ENCODE measurements at places on chromosomes 3 and 15. TPM values are rescaled to one million over a fixed set of nuclear protein-coding genes. Genes with fewer than 3 reads are reported as not detected.
A peak's percentile ranks its signal among the peaks of the same experiment; 100 is the strongest.

DNA sequence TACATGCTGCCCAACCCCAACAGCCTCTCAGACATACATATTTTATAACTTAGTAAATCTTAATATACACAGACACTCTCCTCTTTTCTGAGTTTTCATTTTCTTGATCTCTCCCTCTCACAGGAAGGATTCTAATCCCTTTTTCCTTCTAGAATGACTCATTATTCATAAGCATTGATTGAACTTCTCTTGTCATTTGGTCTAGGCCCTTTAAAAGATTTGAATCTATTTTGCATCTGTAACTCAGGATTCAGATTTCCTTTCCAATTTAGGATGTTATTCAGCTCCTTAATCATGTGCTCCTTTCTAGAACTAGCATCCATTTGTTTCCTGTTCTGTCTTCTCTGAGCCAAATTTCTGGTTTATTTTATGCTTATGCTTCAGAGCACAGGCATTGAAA lies 624.5 kb upstream of the SGO1 start:
- no peak for DNase-seq
- no peaks in the 10 kb centered on the region for H3K27me3 ChIP-seq
- no peaks in the 10 kb centered on the region for H3K4me1 ChIP-seq
- H3K36me3 ChIP-seq = no peaks in the 10 kb centered on the region
- no peak overlapping the region for H3K27ac ChIP-seq

DNA sequence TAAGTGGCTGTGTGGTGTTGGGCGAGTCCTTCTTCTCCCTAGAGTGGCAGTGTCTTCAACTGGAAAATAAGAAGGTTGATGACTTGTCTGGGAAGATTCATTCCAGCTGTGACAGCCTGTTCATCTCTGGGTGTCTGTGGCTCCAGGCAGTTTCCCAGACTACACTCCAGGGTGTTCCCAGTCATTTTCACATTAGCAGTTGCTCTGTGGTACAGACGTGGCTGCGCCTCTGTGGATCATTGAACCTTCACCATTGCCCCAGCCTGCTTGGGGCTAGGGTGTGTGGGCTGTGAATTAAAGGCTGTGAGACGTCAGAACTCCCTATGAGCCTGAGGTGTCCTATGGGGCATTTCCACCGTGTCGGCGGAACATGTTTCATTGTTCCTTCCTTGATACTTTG lies 239.6 kb upstream of the NR2E3 start:
- H3K36me3 ChIP-seq = no peaks in the 10 kb centered on the region
- DNase-seq = no peak
- no peaks in the 10 kb centered on the region for H3K27me3 ChIP-seq
- no peaks in the 10 kb centered on the region for H3K4me1 ChIP-seq
- no peak overlapping the region for H3K27ac ChIP-seq

DNA sequence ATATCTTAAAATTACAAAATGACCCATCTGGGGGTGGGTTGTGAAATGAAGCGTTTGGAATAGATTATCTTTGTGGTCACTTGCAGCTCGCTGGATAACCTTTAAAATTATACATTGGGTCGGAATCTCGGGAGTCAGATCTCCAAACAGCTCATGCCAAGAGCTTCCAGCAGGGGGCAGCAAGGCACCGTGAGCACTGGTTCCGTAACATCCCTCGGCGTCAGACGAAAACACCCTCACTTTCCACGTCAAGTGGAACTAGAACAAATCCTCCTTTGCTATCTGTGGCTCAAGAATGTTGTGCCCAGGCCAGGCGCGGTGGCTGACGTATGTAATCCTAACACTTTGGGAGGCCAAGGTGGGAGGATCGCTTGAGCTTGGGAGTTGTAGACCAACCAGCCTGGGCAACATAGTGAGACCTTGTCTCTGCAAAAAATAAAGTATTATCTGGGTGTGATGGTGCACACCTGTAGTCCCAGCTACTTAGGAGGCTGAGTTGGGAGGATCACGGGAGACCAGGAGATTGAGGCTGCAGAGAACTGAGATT lies 31.1 kb downstream of the UMPS start:
- peak; percentile 83 for DNase-seq
- H3K4me1 ChIP-seq = peaks cover 6% of the 10 kb centered on the region
- H3K36me3 ChIP-seq = peaks cover 37% of the 10 kb centered on the region
- H3K4me3 ChIP-seq = peak overlapping the region; percentile 38
- H3K27me3 ChIP-seq = no peaks in the 10 kb centered on the region

DNA sequence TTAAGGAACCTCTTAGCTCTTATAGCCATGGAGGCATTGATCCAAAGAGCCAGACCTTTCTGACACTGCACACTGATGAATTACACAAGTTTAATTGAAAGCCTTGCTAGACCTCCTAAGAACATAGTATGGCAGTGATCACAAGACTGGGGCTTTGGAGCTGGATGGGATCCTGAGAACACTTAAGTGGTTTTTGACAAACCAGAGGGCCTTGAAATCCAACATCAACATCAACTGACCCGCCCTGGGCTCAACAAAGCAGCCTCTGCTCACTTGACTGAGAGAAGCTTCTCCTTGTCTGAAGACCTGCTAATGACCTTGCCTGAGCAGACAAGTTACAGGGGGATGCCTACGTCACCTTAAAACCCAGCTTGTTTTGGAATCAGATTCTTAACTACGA lies 257.6 kb downstream of the KLF13 start:
- no peak overlapping the region for H3K27ac ChIP-seq
- no peaks in the 10 kb centered on the region for H3K36me3 ChIP-seq
- no peak overlapping the region for H3K4me3 ChIP-seq
- H3K4me1 ChIP-seq = no peaks in the 10 kb centered on the region

DNA sequence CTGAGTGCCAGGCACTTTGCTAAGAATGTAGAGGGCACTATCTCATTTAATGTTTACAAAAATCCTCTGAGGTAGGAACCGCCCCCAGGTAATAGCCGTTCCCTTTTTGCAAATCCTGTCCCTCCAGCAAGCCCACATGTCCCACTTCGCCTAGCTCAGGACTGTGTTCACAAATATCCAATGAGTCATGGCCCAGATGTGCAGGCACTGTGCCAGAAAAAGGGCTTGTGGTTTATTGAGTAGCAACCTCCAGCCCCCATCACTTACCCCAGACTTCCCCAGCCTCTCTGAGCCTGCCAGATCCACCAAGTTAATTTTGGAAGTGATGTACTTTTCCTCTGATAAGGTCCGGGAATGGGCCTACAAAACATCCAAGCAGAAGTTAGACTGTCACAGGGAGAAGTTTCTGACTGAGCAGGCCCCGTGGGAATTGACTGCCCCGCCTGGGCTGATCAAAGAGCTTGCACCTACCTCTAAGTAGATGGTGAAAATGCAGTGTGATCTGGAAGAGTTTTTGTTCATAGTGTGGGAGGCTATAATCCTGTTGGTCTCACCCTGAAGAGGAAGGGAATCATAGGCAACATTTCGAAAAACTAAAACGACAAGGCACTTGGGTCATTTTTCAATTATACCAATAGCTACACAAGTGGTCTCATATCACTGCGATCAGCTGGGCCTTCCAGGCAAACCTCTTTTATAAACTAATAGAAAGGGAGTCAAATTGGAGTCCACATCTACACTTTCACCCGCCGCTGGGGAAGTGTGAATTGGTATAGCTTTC lies 15.7 kb downstream of the KIF9 start:
- H3K27me3 ChIP-seq = no peaks in the 10 kb centered on the region
- H3K27ac ChIP-seq = no peak overlapping the region
- H3K36me3 ChIP-seq = no peaks in the 10 kb centered on the region
- H3K4me1 ChIP-seq = peaks cover 4% of the 10 kb centered on the region
- H3K4me3 ChIP-seq = no peak overlapping the region
- peak; percentile 61 for DNase-seq

GRCh38 chr3:103319912-103320311 lies 885.1 kb downstream of the ZPLD1 start:
- DNase-seq = no peak
- H3K4me1 ChIP-seq = no peaks in the 10 kb centered on the region

DNA sequence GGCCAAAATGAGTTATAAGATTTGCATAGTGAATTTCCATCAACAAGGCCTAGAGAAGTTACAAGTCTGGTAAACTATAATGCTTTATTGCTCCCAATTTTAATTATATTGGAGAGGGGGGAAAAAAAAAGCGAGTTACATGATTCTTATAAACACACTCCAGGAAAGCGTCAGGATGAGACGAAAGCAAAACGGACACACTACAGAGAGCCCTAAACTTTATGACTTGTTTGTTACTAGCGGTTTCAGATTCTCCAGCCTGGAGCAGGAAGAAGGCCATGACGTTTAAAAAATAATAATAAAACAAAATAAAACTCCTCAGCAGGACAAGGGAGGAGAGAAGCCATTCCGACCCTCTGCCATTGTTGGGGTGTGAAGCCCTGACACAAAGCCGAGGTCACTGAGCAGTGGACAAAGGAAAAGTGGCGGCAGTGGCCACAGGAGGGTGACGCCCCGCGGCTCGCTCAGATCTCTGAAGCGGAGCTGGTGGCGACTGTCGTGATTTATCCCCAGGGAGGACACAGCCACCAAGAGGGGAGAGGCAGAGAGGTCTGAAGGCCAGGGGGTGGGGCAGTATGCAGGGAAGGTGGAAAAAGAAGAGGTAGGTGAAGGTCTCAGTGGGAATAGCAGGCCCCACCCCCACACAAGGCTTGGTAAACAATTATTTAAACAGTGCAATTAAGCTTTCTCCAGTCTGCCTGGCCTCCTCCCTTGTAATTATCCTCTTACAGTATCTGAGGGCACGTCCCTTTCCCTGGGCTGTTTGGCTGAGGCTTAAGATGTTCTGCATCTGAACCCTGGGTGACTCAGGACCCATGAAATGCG lies 45.3 kb downstream of the ADAMTS9 start:
- no peaks in the 10 kb centered on the region for H3K36me3 ChIP-seq
- peaks cover 7% of the 10 kb centered on the region for H3K4me1 ChIP-seq
- DNase-seq = no peak
- H3K27me3 ChIP-seq = no peaks in the 10 kb centered on the region

DNA sequence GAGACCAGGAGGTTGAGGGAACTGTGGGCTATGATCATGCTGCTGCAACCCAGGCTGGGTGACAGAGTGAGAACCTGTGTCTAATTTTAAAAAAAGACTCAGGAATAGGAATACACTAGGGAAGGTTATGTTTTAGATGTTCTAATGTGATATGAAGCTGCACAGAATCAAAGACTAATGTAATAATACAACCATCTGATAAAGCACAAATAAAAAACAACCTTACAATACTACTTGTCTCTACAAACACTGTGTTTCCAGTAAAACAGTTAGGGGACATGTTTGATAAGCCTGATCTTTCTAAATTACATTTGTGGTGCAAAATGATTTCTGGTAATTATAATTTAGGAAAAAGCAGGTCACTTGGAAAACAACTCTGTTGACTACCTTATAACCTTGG lies 56.7 kb downstream of the RBMS3 start:
- H3K36me3 ChIP-seq = no peaks in the 10 kb centered on the region
- peaks cover 72% of the 10 kb centered on the region for H3K4me1 ChIP-seq
- H3K27me3 ChIP-seq = no peaks in the 10 kb centered on the region

DNA sequence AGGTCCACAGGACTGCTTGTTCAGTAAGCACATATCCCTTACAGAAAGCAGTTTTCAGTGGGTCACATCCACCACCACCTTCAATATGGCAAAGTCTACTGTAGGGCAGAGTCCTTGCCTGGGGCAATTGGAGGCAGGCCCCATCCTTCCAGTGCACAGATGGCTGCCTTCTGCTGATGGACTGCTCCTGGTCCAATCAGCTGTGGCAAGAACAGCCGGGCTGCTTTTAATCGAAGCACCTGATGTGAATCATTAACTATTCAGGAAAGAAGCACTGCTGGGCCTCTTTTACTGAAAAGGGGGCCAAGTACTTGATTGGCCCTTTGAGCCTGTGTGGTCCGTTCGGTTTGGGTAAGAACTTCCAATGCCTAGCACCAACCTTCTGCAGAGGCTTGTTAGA lies 24.4 kb downstream of the LARS2 start:
- DNase-seq = no peak
- no peak overlapping the region for H3K4me3 ChIP-seq
- no peak overlapping the region for H3K27ac ChIP-seq

DNA sequence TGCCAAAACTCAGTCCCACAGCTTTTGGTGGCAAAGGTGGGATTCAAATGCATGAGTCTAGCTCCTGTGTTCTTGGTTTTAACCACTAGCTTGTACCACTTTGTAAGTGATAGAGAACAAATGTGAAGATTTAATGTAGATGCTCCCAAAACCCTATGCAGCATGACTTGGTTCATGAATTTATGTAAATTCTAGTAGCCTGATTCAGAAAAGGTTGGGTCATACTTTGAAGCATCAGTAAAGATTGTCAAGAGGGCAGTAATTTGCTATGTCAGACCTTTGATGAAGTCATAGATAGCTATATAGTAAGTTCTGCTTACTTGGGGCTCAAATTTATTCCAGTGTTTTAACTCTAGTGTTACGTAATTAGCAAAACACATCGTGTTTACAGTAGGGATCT lies 75.6 kb downstream of the VPS8 start:
- no peak overlapping the region for H3K4me3 ChIP-seq
- no peaks in the 10 kb centered on the region for H3K4me1 ChIP-seq
- H3K27ac ChIP-seq = no peak overlapping the region
- H3K27me3 ChIP-seq = no peaks in the 10 kb centered on the region
- H3K36me3 ChIP-seq = no peaks in the 10 kb centered on the region

GRCh38 chr3:134487406-134487805 lies 1.5 kb downstream of the CEP63 start:
- DNase-seq = no peak
- H3K4me3 ChIP-seq = peak overlapping the region; percentile 99
- H3K27me3 ChIP-seq = no peaks in the 10 kb centered on the region
- peak overlapping the region; percentile 98 for H3K27ac ChIP-seq
- H3K4me1 ChIP-seq = peaks cover 45% of the 10 kb centered on the region
- no peaks in the 10 kb centered on the region for H3K36me3 ChIP-seq

GRCh38 chr3:12222775-12223485 lies 64.2 kb upstream of the TIMP4 start:
- H3K36me3 ChIP-seq = no peaks in the 10 kb centered on the region
- H3K27me3 ChIP-seq = no peaks in the 10 kb centered on the region
- H3K27ac ChIP-seq = no peak overlapping the region
- no peak overlapping the region for H3K4me3 ChIP-seq
- no peaks in the 10 kb centered on the region for H3K4me1 ChIP-seq

- DNase-seq = peak; percentile 45
- H3K4me3 ChIP-seq = peak within 1 kb of the TSS; percentile 78
- peak within 1 kb of the TSS; percentile 72 for H3K27ac ChIP-seq
- no peaks in the 10 kb centered on the region for H3K36me3 ChIP-seq
- H3K27me3 ChIP-seq = no peaks in the 10 kb centered on the region
- peaks cover 6% of the 10 kb centered on the region for H3K4me1 ChIP-seq
These were observed at the start of gene FRMD4B for GRCh38 chr3:69385723-69386555. TSS of gene FRMD4B (minus strand) at chr3:69386088. CDS start at chr3:69385989, 99 bp downstream.

Gene CPN2
- not detected for total RNA-seq

Gene UBXN7
- 22.2 TPM for total RNA-seq

Gene SLC9C1
- total RNA-seq = not detected

Gene ASB14
- total RNA-seq = not detected

Gene ZWILCH
- total RNA-seq = 3.0 TPM

Gene LRRK1
- 47.1 TPM for total RNA-seq

Gene MAGI1
- 88.5 TPM for total RNA-seq

Gene ANKUB1
- total RNA-seq = 0.81 TPM

Gene RAB8B
- total RNA-seq = 64.1 TPM

Gene PCSK6
- total RNA-seq = 8.8 TPM

Gene CTXN2
- total RNA-seq = not detected

Gene TM4SF1
- 227 TPM for total RNA-seq

Gene TMEM266
- total RNA-seq = not detected

Gene SCAMP5
- 1.5 TPM for total RNA-seq

Gene SENP8
- total RNA-seq = 0.54 TPM

Data from thoracic aorta (tissue), 2 donors.